ENCODE measurements at places on chromosomes 2 and 18. TPM values are rescaled to one million over a fixed set of nuclear protein-coding genes. Genes with fewer than 3 reads are reported as not detected.

The GREB1L gene
- total RNA-seq: 6.0 TPM

DNA sequence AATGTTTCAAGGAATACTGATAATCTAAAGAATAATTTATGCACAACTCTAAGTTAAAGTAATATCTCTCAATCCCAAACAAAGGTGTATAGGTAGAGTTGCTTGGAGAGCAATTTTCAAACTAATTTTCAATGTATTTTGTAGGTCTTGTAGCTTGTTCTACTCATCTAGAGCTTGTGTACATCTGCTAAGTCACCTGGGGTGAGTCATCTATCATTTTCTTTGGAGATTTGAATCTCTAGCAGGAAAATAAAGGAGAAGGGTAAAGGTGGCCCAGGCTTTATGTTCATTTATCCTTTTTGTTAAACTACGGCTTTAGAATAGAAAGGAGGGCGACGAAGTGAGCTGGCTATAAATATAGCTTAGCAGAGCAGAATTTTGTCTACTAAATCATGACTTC, 76.8 kb upstream of the THUMPD2 start:
- DNase-seq: no peak

GRCh38 chr2:46866770-46867246, 48.8 kb downstream of the MCFD2 start:
- DNase-seq: no peak

- DNase-seq: no peak
These were observed 39.0 kb downstream of the SLC66A2 start for GRCh38 chr18:79912409-79912991.

GRCh38 chr18:80176334-80177073, 67.4 kb downstream of the ADNP2 start:
- no peak for DNase-seq

DNA sequence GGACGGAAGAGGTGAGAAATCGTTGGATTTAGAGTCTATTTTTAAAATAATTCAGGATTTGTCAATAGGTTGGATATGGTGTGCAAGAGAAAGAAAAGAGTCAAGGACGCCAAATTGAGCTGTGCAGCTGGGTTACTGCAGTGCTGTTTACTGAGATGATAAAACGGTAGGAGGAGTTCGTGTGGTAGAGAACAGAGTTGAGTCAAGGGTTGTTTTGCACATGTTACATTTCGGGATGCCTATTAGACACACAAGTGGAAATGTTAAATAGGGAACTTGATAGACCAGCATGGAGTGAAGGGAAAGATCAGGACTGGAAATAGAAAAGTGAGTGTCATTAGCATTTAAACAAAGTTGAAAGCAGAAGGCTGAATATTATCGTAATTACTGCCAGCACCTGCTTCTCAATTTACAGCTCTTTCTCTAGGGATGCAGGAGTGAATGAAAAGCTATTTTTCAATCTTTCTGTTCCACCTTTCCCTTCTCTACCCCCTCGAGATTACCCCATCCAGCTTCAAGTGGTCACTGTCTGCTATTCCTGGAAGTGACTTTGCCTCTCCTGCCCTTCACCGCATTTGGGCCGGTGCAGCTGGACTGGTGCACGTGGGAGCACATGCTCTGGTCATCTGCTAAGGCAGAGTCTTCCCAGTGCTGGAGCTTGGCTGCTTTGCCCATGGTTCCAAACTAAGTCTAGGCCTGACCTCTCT, 30.3 kb downstream of the GPR75 start:
- no peak for DNase-seq

GRCh38 chr2:58054264-58054663, 7.7 kb downstream of the VRK2 start:
- no peak for DNase-seq

DNA sequence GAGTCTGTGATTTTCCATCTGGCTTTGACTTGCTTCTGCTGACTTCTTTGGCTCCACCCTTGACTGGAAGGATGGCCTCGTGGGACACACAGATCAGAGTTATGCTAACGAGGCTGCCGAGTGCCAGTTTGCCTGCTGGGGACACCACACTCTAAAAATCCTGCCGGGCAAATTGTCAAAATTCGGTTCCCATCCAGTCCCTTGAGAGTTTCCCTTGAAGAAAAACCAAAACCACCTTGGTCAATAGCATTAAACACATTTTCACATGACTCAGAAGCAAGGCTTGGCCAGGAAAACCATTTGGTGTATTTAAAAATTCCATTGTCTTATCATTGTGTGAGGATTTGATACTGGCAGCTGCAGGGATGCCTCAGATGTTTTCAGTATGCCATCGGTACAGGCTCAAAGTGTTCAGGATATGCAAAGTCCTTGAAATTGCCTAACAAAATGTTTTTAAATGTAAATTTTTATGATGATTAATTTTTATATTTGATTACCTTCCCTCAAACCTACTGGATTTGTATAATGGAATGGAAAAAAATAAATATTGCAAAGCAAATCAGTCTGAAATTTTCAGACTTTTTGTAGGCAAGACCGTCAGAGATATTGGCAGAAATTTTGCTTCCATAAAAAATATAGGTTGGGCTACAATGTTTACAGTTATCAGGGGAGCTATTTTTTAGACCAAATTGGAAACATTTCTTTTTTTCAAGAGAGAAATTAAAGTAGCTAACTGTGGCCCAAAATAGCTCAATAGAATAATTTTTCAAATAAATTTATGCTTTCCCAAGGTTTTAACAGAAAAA, 41.6 kb downstream of the KCNE4 start:
- peak; percentile 81 for DNase-seq

DNA sequence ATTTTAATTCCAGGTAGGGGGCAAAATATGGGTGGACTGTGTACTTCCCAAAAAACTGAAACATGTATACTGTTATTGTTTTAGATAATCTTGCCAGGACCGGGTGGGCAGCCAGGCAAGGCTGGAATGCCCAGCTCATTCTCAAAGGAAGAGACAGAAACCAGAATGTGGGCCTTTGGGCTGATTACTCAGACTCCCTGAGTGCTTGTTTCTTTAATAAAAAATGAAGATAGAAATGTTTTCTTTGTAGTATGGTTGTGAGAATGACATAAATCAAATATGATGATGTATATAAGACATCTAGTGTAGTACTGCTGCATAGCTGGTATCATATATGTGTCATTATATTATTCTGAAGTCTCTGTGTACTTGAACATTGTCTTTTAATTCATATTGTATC, 231.6 kb upstream of the NT5C1B start:
- no peak for DNase-seq

GRCh38 chr2:238802957-238803356, 44.9 kb upstream of the TWIST2 start:
- DNase-seq: no peak

- DNase-seq: no peak
These were observed 648.9 kb upstream of the VRK2 start for GRCh38 chr2:57397550-57398360.

DNA sequence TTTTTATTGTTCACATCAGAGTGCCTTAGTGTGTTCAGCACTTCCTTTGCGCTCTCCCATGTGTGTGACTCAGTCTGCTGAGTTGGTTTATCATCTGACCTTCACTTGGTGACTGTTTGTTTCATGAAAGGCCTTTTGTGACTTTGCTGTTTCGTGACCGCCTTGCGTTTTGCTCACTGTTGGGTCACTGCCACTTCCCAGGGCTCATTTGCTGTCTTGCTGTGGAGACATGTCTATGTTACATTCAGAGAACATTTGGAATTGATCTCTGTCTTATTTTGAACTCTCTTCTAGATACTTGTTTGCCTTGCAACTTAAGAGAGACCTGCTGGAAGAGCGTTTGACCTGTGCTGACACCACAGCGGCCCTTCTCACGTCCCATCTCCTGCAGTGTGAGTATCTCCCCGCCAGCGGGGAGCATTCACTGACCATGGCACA, 54.7 kb downstream of the FARP2 start:
- DNase-seq: no peak

DNA sequence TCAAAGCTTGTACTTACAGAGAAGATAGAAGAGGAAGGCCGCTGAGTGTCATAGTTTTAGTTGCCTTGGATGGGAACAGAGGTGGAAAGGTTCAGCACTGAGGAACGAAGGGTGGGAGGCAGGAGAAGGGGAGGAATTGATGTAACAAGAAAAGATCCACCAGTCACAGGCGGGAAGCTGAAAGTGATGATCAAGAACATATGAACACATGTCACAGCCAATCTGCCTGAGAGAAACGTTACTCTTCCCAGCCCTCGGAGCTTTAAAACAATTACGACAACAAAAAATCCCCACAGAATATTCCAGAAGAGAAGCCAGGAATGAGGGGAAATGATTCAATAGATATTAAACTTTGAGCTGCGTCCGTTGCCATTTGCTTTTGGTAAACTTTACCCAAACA, 87.1 kb downstream of the TSHZ1 start:
- DNase-seq: no peak

- no peak for DNase-seq
These were observed 9.5 kb downstream of the ZEB2 start for GRCh38 chr2:144510294-144510991.

DNA sequence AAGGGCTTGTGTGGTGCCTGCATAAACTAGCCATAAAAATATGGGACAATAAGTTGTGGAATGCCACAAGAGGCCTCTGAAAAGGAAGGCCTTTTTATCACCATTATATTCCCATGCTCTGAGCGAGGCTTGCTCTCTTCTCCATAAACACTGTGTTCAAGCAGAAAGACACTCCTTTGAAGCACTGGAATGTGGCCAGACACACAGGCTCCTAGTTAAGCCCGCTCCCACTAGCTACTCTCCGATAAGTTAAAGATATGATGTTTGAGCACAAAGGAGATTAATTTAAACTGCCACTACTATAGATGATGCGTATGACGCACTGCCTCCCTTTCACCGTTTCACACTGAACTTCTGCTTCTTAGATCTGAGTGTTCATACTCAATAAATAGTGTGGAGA, 188.7 kb upstream of the TWIST2 start:
- DNase-seq: no peak

DNA sequence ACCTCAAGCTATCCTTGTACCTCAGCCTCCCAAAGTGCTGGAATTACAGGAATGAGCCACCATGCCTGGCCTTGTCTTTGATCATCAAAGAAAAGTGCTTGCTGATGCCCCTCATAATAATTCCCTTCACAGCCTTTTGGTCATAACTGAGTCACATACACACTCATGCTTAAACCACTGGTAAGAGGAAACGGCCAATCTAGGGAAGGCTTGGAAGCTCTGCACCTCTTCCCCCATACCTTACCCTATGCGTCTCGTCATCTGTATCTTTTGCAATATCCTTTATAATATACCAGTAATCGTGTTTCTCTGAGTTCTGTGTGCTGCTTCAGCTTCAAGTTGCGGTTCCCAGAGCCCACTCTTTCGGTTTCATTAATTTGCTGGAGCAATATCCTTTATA, 4.8 kb upstream of the RNF138 start:
- DNase-seq: no peak

DNA sequence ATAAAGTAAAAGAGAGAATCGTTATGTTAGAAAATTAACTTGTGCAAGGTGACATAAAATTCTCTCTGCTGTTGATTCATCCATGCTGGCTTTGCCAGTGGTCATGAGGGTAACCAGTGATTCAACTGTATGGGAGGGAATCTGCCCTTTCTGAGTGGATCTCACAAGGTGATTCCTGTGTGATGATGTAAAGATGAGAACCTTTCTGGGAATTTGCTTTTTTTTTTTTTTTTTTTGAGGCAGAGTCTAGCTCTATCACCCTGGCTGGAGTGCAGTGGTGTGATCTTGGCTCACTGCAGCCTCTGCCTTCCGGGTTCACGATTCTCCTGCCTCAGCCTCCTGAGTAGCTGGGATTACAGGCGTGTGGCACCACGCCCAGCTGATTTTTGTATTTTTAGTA, 23.3 kb downstream of the RAB31 start:
- no peak for DNase-seq

- no peak for DNase-seq
These were observed 7.3 kb downstream of the ASPRV1 start for GRCh38 chr2:69954084-69954483.

DNA sequence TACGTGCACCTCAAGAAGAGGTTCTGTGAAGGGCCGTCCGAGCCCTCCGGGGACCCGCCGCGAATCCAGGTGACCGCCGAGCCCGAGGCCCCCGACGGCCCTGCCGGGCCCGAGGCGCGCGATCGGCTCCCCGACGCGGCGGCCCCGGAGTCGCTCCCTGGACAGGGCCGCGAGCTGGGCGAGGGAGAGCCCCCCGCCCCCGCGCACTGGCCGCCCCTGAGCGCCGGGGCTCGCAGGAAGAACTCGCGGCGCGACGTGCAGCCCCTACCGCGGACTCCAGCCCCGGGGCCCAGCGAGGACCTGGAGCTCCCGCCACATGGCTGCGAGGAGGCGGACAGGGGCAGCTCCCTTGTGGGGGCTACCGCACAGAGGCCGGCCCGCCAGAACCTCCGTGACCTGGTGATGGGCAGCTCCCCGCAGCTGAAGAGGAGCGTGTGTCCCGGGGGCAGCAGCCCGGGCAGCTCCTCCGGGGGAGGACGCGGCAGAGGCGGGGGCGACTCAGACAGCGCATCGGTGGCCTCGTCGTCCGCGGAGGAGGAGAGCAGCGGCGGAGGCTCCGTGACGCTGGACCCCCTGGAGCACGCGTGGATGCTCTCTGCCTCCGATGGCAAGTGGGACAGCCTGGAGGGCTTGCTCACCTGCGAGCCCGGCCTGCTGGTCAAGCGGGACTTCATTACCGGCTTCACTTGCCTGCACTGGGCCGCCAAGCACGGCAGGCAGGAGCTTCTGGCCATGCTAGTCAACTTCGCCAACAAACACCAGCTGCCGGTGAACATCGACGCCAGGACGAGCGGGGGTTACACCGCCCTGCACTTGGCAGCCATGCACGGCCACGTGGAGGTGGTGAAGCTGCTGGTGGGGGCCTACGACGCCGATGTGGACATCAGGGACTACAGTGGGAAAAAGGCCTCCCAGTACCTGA, 812 bp downstream of the SOWAHC start:
- DNase-seq: peak; percentile 79

DNA sequence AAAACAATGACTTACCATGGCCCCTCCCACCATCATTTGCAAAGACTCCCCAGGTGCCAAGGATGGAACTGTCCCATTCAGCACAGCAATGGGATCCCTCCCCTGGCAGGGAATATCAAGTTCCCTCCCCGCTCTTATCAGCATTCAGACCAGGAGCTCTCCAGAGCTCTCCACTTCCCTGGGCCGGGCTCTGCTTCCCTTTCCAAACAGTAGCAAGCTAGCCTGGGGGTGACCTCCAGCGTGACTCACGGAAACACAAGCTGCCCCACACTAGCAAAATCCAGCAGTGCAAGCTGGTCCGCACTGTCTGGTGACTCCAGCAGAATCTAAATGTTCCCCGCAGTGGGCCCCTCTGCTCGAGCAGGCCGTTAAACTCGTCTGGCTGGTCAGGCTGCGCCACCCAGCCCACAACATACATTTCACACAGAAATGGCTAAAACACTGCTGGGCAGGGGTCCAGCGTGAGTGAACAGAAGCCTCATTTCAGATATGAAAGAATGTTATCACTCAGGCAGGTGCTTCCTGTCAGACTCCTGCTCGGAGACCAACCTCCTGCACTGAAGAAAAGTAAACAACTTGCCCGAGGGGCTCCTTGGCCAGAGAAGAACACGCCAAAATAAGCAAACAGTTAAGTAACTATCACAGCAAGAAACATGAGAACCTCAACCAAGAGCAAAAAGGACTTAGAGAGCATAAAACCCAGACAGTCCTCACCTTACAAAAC, 33.9 kb downstream of the STAT1 start:
- peak; percentile 60 for DNase-seq

GRCh38 chr2:47177043-47177565, 22.0 kb upstream of the STPG4 start:
- no peak for DNase-seq

GRCh38 chr2:139175510-139175909, 395.3 kb upstream of the NXPH2 start:
- no peak for DNase-seq

GRCh38 chr2:118844261-118845004, 3.0 kb downstream of the EN1 start:
- DNase-seq: no peak

Measured in aorta (tissue), 5 donors.